NCI-H460 (cell line): ENCODE measurements at places on chromosomes 2 and 18.

- DNase-seq, result no peak
These were observed 1274.8 kb upstream of the SLC39A10 start for GRCh38 chr2:194382221-194382620.

- no peak for DNase-seq
These were observed 8.6 kb downstream of the SNRNP27 start for GRCh38 chr2:69902213-69902922.

DNA sequence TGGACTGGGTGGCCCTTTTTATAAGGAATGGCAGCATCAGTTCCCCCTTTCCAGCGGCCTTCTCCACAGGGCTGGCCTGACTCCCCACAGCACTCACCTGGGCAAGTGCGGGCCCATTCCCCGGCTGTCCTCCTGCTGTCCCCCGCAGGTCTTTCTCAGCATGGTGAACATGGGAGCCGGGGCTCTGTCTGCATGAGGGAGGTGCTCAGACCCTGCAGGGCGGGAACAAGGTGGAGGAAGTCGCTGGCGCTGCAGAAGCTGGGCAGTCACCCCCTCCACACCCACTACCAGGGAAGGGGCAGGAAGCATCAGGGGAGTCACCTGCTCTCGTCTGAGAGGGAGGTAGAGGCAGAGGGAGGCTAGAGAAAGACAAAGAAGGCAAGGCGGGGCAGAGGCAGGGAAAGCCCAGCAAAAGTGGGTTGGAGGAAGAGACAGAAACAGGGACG is 12.2 kb downstream of the HES6 start:
- DNase-seq, result no peak

GRCh38 chr2:38148501-38148900 is 72.5 kb upstream of the CYP1B1 start:
- DNase-seq, result peak; percentile 47

- DNase-seq, result no peak
These were observed 424.3 kb upstream of the ACVR2A start for GRCh38 chr2:147420517-147420916.

DNA sequence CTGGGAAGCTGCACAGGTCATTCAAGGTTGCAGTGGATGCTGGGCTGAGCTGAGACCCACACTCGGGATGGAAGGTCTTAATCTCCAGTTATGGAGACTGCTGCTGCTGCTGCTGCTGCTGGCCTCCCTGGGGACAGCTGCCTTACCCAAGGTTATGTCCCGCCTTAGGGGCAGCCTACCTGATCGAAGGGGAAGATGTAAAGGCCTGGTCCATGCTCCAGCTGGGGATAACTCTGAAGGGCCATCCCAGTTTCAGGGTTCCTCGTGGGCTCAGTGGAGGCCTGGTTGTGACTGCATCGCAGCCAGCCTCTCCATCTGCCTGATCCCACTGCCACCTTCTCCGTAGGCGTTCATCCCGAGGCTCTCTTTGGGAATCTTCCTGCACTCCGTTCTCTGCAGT is 33.0 kb downstream of the RHOB start:
- no peak for DNase-seq

DNA sequence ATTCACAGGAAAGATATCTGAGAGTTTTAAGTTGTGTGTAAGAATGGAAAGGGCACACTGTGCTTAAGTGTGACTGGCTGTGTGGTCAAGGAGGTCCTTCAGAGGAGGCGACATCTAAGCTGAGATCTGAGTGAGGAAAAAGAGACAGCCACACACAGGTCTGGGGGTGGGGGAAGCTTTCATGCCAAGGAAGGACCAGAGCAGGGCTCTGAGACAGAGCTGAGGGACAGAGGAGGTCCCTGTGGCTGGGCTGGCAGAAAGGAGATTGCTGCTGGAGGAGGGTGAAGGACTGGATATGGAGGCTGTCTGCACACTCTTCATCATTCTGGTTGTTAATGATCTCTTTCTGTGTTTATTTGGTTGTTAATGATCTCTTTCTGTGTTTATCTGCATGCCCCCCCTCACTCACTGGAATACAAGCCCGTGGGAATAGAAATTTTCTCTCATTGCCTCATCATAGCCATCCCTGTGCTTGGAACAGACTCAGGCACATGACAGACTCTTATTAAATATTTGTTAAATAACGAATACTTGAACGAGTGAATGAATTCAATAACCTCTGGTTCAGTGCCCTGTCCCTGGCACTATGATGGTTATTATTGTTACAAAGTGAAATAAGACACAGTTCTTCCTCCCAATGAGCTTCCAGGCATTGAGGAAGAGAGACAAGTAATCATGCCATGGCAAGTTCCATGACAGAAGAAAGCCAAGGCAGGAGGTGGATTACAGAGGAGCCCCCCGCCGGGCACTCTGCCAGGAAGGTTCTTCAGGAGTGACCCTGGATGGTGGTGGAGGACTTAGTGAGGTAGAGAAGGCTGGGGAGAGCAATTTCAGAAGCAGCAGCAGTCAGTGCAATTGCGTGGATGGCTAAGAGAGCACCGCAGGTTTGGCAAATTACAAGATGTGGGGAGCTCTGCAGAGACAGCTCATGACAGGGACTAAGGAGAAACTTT is 399.4 kb upstream of the HS6ST1 start:
- DNase-seq, result no peak

- no peak for DNase-seq
These were observed 54.4 kb downstream of the LBH start for GRCh38 chr2:30285758-30286157.

- no peak for DNase-seq
These were observed 443.2 kb upstream of the ID2 start for GRCh38 chr2:8238521-8239230.

DNA sequence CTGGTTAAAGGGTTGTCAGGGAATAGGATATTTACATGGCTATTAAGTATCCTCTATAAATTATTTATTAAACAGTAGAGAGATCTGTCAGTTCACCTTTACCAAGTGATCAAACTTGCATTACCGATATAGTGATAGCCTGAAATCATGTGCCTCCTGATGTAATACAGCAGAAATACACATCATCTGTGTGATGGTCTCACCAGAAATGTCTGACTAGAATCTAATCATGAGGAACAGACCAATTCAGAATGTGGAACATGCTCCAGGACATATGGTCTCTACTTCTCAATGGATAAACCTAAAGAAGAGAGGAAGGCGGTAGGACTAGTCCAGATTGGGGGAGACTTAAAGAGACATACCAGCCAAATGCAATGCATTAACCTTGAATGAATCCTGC is 6.2 kb downstream of the VPS54 start:
- no peak for DNase-seq
